Stimulated activated CD4-positive, alpha-beta T cell treated with anti-CD3 and anti-CD28 coated beads, Interleukin-12 subunit alpha, Interleukin-12 subunit beta, amount 100 ng/mL, for 4 hours (primary cell): ENCODE measurements at places on chromosomes 16 and 17.

DNA sequence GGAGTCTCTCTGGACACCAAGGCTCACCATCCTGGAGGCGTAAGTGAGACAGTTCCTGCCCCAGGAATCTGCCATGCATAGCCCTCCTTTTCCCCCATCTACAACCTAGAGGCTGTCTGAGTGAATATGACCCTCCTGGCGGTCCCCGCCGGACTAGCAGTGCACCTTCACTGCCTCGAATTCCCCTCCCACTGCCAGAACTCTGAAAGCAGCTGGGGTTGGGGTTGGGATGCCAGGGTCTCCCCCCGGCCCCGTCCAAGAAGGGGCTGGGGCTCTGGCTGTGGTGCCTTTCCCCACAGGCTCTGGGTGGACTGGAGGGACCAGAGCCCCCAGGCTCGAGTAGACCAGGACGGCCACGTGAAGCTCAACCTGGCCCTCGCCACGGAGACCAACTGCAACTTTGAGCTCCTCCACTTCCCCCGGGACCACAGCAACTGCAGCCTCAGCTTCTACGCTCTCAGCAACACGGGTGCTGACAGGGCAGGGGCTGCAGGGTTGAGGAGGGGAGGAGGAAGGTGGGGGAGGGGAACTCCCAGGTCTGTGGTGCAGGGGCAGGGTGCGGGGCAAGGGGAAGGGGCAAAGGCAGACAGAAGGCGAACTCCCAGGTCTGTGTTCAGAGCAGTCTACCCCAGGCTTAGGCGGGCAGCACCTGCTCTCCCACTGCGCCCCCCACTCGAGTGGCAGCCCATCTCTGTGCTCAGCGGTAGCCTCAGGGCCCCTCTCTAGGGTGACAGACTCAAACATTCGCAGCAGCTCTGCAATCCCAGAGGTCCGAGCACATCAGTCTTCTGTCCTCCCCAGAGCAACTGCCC, 1.2 kb downstream of the ZACN start:
- no peak for DNase-seq

DNA sequence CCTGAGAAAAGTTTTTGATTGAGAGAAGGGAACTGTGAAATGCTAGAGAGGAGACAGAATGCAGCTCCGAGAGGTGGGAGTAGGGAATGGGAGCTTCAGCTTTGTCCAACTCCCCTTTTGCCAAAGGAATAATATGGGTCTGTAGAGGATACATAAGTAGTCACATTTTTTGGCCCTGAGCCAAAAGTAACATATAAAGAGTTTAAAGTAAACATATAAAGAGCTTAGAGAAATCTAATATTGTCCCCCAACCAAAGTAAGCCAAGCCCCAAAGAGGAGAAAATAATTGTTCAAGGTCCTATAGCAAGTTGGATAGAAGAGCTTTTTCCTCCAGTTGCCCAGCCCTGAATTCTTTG, 215.1 kb downstream of the TMEM114 start:
- no peak for DNase-seq

DNA sequence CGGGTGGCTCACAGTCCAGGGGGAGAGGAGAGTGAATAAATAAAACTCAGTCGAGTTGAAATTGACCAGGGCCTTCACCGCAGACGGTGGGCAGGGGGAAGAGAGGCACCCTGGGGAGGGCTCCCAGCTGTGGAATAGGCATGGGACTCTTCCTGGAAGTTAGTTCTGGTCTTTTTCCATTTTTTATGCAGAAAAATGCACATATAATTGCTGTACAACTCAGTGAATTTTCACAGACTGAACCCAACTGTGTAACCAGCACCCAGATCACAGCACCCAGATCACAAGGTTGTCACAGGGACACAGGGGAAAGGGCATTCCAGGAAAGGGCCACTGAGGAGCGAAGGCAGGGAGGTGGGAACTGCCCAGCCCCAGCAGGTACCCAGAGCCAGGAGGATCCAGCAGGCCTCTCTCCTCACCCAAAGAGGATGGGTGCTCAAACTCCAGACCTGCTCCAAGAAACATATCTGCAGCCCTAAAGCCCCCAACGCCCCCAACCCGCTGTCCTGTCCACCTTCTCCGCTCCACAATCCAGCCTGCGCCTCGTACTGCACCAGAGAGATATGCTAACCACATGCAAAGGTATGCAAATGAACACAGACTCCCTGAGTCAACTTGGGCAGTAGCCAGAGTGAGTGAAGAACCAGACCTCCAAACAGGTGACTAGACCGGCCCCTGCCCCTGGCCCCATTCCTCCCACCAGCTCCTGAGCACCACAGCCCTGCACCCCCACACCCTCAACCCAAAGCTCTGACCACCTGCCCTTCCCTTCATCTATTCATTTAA, 29.1 kb upstream of the EIF1 start:
- DNase-seq: no peak

DNA sequence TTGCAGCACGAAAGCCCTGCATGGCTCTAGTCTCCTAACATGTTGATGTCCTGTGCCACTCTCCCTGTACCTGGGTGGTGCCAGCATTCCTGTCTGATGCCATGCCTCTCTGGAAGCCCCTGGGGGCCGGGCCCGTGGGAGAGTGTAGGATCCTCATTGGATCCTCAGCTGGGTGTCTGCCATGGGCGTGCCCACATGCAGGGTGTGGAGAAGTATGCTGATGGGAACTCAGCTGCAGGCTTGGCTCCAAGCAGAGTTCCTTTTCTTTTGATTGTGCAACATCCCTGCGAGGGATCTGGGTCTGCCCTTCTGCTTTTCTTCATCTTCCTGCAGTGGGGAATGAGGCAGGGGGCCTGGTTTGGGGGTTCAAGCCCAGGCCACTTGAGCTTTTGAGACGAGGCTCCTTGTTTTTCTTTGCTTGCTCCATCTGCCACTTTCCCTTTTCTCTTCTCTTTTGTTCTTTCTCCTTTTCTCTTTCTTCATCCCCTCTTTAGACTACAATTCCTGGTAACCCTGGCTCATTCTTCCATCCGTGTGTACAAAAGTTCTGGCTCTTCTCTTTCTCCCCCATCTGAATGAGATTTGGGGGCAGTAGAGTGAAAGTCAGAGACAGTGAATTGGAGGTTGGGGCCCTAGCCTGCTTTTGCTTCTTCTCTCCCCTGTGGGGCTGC, 32.9 kb downstream of the KSR1 start:
- no peak for DNase-seq

GRCh38 chr16:72987480-72987901, 60.4 kb downstream of the ZFHX3 start:
- no peak for DNase-seq

DNA sequence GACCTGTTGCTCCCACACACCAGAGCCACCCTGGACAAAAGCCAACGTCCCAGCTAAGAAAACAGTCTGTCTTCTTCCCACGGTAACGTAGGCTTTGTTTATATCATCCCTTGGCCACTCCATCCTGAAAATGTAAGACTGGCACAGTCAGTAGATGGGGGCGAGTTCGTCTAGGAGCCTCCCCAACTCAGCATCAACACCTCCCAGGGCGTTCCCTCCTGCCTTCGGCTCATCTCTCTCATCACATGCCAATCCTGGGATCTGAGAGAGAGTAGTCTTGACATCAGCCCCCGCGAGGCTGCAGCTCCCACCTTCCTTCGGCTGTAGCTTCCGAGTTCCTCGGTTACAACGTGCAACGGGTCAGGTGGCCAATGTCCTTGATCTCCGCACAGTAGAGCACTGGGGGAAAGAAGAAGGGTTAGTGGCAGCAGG, 894 bp downstream of the RNF227 start:
- DNase-seq: no peak

- DNase-seq: no peak
Observed at GRCh38 chr17:17648762-17649161, 32.5 kb upstream of the RAI1 start.

GRCh38 chr16:64392456-64392855, 729.4 kb downstream of the CDH11 start:
- DNase-seq: no peak
